ENCODE measurements at places on chromosomes 2 and 18.

- DNase-seq: no peak
Observed at GRCh38 chr18:49656073-49656692, 94.3 kb downstream of the LIPG start.

GRCh38 chr2:128032092-128032491 lies 4.2 kb upstream of the SAP130 start:
- no peak for DNase-seq

DNA sequence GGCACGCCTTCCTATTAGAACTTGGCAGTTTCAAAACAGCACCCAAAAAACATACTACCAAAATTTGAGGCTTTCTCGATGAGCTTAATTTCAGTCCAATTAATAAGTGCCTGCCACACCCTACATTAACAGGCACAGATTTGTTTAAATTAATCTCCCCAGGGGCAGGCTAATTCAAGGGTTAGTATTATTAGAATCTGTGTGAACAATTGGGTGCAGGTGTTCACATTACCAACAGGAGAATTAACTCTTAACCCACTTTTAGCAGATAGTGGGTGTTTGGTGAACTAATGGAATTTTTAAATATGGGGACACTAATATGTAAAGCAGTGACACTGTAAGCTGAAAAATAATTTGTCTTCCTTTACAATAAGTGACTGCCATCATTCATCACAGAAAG lies 4.1 kb downstream of the MBD2 start:
- no peak for DNase-seq

DNA sequence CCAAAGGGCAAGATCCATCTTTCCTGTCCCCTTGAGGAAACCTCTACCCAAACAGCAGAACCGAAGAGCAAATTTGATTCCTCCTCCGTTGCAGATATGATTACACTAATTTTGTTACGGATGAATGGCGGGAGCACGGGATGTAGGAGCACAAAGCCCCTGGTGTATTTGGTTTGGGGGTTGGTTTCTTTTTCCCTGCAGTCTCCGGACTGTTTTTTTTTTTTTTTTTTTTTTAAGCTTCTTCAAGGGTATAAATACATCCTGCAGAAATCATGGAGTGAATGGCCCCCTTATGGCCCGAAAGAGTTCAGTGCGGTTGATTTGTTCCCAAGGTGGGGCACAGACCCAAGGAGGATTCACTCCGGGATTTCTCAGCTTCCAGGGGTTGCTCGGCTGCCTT lies 135.3 kb upstream of the SH3BP4 start:
- no peak for DNase-seq

DNA sequence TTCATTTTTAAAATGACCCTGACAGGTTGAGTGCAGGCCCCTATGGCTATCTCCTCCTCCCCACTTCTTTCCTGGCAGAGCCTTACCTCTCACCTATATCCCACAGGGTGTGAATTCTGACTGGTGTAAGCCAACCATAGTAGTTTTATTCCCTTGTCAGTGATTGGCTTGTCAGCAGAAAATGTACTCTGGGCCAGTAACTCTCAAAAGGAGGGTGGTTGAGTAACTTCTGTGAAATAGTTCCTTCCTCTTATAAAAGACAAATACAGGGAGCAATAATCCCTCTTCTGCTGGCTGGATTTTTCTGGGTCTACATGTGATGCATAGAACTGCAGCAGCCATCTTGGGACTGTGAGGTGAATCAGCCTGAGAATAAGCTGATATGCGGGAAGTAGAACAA lies 83.4 kb downstream of the RAPH1 start:
- DNase-seq: no peak

DNA sequence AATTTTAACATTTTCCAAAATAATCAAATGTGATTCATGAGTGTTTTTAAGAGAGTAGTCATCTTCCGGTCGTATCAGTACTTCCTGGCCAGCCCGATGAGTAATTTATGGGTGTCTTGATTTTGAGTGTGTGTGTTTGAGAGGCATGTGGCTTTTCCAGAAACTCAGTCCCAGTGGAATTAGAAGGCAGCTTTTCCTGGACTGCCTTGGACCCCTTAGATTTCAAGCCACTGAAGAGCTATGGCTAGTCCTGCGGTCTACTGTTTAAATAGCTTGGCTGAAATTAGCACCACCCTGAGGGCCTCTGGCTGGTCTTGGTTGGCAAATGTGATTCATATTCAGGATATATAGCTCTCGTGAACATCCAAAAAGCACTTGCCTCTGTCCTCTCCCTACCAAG lies 59.4 kb downstream of the HK2 start:
- no peak for DNase-seq

Measured in iPS DF 19.7 (cell line).